ENCODE measurements at places on chromosomes 7 and 10.

DNA sequence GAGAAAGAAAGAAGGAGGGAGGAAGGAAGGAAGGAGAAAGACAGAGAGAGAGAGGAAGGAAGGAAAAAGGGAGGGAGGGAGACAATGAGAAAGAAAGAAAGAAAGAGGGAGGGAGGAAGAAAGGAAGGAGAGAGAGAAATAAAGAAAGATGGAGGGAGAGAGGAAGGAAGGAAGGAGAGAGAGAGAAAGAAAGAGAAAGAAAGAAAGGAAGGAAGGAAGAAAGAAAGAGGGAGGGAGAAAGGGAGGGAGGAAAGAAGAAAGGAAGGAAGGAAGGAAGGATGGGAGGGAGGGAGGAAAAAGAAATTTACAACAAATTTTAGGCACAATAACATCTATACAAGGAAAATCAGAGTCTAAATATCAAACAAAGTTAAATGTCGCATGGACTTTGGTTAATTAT, 332.6 kb upstream of the KLF6 start:
- no peak for DNase-seq

GRCh38 chr10:3206511-3207157, 34.1 kb upstream of the PITRM1 start:
- no peak for DNase-seq

- no peak for DNase-seq
These were observed 31.0 kb upstream of the ADRB1 start for GRCh38 chr10:114012650-114013049.

GRCh38 chr7:123823898-123824753, 20.8 kb upstream of the HYAL4 start:
- DNase-seq, result no peak

DNA sequence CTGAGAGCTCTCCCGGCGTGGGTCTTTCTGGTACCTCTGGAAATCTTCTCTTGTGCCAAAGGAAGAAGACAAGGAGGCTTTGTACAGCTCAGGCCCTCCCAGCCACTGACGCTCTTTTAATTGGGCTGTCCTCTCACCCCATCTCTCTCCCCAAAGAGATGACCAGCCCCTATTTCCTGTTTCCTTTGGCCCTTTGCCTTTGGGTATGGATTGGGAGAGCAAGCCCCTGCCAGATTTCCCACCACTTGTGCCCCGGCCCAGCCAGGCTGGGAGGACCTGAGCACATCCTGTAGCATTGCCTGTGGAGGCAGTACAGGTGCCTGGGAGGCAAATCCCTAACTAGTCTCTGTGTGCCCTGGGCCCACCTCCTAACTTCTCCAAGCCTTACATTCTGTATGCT, 5.7 kb upstream of the PLAC9 start:
- no peak for DNase-seq

DNA sequence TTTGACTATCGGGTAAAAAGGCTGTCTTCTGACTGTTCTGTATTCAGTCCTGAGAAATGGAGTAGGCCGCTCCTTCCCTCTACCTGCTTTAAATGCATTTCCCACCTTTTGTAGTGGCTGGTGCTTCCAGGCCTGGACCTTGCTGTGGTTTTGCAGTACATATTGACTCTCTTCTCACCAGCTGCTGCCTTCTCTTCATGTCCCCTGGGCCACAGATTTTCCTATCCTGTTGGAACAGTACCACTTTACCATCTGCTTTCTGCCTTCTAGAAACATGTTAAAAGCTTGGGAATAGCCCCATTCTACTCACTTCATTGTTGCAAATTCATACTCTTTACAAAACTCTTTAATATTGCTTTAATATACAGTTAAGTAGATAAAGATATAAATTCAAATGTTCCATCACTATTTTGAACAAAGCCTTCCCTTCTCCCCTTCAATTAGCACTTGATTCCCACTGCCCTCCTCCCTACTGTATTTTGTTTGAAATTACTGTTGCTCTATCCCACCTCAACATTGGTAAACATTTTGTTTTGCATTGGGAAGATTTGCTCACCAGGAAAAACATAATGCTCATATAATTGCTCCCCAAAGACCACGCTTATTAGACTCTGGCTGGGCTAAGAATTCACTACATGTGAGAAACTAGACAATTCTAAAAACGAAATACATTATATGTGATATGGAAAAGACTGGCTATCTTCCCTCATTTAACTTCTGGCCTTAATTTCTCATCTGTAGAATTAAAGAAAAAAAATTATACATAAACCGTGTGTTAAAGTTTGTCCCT, 17.3 kb upstream of the SEMA3C start:
- DNase-seq, result no peak

DNA sequence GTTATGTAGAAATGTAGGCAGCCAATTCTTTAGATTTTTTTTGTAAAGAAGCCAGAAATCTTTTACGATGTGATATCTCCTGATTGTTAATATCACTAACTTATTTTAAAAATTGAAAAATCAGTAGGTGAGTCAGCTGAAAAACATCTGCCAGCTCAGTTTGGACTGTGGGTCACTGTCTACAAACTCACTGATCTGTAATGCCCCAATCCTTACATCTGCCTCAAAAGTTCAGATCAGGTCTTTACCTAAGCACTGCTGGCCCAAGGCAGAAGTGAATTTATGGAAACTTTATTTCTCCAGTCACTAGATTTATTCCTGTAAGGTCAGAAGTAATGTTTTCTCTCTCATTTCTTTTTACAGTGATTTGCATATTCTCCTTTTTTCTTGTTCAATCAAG, 31.0 kb upstream of the FAM13C start:
- DNase-seq, result no peak

- DNase-seq, result no peak
These were observed 50.0 kb downstream of the CREB3L2 start for GRCh38 chr7:137951700-137952425.

- peak; percentile 29 for DNase-seq
These were observed 104.6 kb downstream of the ITGB8 start for GRCh38 chr7:20435305-20435704.

GRCh38 chr10:69087590-69088470, at the start of gene SRGN:
Gene SRGN, plus strand, starts transcription at chr10:69088103. Its CDS starts 55 bp downstream, at chr10:69088158.
- peak; percentile 30 for DNase-seq

- DNase-seq, result no peak
These were observed 6.2 kb upstream of the DMBT1 start for GRCh38 chr10:122554131-122555036.

DNA sequence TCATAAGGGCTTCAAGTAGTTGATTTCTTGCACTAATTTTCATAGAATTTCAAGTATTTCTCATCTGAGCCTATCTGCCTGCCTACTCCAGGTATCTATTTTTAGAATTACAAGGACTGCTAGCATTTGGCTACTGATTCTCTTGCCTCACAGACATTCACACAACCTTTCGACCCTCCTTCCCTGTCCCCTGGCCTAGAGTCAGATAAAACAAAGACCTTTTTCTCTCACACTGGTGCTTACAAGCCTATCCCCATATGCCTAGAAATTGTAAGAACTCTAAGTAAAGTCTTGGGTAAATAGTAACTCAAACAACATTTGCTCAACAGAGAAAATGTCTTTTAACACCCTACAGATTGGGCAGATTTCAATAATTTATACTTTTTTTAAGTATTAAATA, 6.3 kb downstream of the GPAM start:
- no peak for DNase-seq

- DNase-seq, result peak; percentile 19
These were observed 33.6 kb downstream of the ZCCHC24 start for GRCh38 chr10:79411546-79412495.

- no peak for DNase-seq
These were observed 499 bp downstream of the GAL3ST4 start for GRCh38 chr7:100167912-100168323.

DNA sequence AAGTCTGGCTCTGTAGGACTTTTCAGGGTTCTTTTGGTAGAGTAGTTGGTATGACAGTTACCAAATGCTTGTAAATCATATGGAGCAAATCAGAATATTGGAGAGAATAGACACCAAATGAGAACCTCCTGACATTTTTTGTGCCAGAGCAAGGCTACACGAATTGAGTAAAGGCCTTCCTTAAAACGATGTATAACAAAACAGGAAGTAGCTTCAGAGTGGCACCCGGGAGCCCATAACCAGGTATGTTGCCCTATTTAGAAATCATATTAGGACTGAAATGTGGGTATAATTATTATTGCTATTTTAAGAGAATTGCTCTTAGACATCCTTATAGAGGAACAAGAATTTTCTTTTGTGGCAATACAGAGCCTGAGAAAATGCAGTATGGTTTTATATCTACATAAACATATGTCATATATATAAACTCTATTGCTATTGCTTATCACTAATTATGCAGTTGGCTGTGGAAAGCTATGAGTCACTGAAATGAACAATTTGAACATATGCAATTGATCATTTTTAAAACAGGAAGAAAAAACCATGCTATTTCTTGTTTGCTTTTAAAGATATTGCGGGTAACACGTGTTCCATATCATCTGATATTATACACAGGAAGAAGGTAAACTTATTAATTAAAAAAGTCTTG, 197.4 kb upstream of the MTPN start:
- no peak for DNase-seq

DNA sequence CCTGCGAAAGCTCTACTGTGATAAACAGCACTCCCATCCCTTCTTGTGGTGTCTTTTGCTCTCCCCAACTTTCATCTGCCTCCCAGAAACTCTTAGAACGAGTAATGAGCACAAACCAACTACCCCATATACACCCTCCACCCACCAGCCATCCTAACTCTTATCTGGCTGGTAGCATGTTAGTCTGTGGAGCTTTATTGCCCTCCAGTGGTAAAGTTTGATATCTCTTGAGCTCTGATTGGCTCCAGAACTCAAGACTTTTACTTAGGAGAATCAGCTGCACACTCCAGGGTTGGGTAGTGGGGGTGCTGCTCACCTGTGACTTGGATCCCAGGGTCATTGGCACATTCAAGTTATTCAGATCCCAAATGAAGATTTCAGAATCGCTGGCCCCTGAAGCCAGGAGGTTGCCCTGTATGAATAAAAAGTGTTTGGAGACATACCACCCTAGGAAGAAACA, 10.9 kb downstream of the SEC31B start:
- DNase-seq, result no peak

GRCh38 chr7:7706101-7706511, 12.3 kb downstream of the RPA3 start:
- DNase-seq, result no peak

DNA sequence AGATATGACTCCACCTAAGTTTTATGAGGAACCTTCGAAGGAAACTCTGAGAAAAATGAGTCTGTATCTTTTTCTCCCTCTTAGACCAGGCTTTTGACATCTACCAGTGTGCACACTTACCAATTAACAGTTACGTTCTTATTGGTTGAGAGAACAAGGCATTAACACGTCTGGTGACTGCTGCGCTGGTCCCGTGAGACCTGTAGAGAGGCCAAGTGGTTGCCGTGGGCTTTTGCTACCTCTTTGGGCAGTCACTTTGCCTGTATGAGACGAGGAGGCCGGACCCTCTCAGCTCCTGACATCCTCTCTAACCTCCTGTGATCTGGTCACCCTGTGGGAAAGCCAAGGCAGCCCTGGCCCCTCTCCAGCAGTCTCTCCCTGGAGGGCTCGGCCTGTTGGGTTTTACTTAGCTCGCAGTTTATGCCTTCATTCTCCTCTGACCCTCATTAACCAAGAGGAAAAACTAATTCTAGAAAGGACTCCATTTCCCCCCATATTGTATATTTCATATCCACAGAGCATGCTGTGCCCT, 513.9 kb upstream of the GALNT17 start:
- no peak for DNase-seq

- DNase-seq, result no peak
These were observed 10.3 kb downstream of the FAM3C start for GRCh38 chr7:121385800-121386179.

GRCh38 chr7:116236020-116236630, 25.8 kb downstream of the TES start:
- no peak for DNase-seq

GRCh38 chr10:94963901-94964300, 25.4 kb downstream of the CYP2C9 start:
- no peak for DNase-seq

DNA sequence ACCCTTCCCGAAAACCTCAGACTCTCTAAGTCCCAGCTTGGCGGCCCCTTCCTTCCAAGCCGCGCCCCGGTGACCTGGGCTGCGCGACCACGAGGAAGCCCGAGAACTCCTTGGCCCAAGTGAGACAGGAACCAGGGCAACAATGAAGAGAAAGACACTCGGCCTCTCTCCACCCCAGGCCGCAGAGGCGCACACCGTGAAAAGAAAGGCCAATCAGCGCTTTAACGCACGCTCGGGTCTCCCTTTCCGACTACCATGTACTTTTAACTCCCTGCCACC, 166.4 kb upstream of the PPP1R3A start:
- DNase-seq, result no peak

DNA sequence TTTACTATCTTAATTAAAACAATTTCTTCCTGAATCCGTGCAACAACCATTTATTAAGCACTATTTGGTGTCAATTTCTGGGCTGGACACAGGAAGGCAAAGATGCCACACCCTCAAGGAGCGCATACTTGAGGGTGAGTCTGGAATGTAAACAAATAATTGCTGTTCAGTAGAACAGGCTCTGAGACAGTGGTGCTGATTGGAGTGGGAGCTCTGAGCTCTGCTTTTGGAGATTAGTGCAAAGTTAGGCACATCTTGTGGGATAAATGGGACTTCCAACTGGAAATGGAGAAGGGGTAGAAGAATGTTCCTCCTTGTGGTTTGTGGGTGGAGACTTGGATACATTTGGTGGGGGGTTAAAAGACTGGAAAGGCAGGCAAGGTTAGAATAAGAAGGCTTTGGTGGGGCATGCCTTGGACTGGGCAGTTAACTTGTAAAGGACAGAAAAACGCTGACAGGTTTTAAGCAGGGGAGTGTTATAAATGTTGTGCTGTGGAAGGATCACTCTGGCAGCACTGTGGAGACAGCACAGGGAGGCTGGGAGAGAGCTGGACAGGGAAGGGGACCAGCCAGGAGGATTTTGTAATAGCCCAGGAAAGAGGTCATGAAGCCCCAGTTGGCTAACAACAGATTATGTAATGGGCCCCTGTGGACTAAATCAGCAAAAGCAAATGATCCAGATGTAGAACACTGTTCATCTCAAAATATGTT, 80.7 kb downstream of the ZNF365 start:
- DNase-seq, result no peak

DNA sequence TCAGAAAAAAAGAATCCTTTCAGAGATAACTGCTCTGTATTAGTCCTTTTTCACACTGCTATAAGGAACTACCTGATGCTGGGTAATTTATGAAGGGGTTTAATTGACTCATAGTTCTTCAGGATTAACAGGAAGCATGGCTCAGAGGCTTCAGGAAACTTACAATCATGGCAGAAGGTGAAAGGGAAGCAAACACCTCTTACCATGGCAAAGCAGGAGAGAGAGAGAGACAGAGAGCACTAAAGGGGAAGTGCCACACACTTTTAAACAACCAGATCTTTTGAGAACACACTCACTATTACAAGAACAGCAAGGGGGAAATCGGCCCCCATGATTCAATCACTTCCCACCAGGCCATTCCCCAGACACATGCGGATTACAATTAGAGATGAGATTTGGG, 114.2 kb downstream of the TES start:
- DNase-seq, result no peak

DNA sequence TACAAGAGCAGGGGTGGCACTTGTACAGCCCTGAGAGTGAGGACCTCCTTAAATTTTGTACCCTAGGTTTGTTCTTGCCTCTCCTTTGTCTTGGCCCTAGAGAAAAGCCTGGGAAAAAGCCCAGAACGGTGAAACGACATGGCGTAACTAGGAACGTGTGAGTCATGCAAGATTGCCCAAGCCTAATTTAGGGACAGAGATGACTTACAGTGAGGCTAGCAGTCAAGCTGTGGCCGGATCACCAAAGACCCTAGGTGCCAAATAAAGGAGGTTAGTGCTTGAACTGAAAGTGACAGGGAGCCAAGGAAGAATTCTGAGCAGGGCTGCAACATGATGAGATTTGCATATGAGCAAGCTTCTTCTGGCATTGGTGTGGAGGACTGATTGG, 25.1 kb downstream of the TBXAS1 start:
- no peak for DNase-seq

Measured in right hindlimb (tissue), 1 donor.